Activated naive CD4-positive, alpha-beta T cell treated with anti-CD3 and anti-CD28 coated beads, Interleukin-2, amount 10 ng/mL, durations not matched to agents 7 days and 5 days (primary cell): ENCODE measurements at places on chromosomes 7 and 10.

GRCh38 chr10:58054881-58055280 is 212.8 kb downstream of the IPMK start:
- DNase-seq = no peak

GRCh38 chr10:101482568-101482967 is 105.5 kb downstream of the POLL start:
- DNase-seq = no peak

- DNase-seq = no peak
Measured at GRCh38 chr7:131080754-131081153, 246.9 kb upstream of the MKLN1 start.

DNA sequence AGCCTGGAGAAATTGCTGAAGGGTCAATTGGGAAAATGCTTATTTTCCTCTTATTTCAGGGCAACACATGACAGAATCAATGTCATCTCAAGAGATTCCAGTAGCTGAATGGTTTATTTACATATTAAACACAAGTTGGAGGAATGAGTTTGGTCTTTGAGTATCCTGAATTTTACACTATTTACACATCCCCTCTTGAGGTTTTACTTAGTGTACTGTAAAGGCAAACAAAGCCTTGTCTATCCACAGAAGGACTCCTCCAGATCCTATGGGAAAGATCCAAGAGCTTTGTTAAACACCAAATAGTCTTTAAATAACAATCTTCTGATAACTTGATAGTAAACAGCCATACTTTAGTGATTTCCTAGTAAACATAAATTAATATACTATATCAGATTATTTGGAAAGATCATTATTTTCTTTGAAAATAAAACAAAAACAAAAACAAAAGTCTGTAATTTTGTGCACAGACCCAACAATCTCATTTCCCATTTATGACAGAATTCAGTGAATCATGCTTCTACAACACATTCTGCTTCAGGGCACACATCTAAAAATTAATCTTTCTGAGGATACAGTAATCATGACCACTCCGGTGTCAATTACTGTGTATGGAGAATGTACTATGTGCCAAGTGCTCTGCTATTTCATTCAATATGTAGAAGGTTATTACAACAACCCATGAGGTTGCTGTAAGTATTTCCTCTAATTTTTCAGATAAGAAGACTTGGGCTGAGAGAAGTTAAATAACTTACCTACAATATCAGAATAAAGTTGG is 575.0 kb upstream of the LRRTM3 start:
- no peak for DNase-seq

GRCh38 chr7:71457021-71457420 is 325.1 kb downstream of the GALNT17 start:
- DNase-seq = no peak

GRCh38 chr10:28781296-28781695 is 104.0 kb downstream of the BAMBI start:
- no peak for DNase-seq

- DNase-seq = no peak
Measured at GRCh38 chr10:71134732-71135211, 77.6 kb upstream of the UNC5B start.

DNA sequence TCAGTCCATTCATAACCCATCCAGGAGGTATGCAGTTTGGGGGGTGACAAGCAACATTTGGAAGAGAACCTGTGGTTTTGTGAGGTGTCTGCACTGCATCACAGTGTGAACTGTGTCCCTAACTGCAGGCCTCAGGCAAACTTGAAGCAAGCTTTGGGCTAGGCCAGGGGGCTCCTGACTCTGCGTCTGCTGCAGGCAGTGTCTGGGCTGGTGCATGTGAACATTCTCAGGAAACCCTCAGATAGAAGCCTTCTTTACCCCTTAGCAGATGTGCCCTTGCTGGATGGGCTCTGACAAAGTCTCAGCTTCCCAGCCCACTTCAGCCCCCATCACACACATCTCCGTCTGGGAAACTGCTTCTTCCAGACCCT is 61.0 kb downstream of the VIPR2 start:
- DNase-seq = no peak

DNA sequence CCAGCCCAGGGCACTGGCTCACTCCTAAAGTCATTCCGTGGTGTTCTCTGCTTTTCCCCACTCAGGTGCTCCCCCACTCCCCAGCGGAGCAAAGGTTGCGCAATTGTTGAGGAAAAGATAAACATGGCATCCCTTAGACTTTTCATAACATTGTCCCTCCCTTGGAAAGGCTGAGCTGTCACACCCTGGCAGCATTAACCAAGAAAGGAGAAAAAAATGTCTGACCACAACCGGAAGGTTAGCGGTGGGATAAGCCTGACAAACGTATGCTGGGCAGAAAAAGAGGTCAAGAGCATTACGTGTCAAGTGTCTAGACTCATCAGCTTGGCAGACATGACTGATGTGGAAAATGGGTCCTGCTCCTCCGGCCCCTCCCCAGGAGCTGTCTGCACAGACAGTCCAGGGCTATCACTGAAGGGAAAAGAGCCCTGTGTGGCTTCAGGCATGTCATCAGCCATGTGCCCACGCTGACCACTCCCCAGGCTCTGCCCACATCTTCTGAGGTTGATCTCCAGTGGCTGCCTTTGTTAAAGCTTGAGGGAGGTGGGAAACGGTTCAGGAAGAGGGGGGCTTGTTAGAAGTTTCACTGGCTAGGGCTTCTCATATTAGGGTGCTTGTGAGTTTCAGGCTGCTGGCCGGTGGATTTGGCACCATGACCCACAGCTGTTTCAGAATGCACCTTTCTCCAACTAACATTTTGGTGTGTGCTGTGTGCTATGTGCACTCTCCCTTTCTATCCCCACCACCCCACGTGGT is 30.1 kb downstream of the BTBD16 start:
- DNase-seq = no peak
